GOT3 (cell line): ENCODE measurements at places on chromosomes 12 and 14.

DNA sequence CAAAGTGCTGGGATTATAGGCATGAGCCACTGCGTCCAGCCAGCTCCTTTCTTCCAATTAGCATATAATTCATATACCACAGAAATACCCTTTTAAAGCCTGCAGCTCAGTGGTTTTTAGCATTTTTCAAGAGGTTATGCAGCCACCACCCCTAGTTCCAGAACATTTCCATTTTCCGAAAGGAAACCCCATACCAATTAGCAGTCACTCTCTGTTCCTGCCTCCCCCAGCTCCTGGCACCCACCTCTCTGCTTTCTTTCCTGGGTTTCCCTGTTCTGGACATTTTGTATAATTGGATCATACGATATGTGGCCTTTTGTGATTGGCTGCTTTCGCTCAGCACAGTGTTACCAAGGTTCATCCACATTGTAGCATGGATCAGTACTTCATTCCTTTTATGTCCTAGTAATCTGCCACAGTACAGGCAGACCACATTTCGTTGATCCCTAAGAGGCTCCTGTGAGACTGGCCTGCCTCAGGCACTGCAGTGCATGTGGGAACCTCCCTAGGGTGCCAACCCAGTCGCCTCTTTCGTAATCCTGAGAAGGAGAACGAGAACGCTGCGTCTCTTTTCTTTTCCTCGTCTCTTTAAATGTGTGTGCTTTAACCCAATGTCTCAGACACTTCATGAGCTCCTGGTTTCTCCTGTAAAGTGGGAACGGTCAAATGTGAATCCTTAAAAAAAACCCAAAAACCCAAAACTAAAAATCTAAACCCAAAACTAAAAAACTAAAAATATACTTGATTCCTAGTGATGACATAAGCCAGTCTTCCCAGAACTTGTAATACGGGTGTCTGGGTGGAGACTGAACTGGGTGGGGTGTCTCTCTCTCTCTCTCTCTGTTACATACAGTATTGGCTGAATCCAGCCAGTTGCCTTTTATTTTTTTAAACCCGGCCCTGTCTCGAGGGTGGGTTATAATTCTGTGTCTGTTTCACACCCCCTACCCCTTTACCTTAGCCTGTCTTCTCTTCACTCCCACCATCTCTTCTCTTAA is 14.7 kb downstream of the AACS start:
- DNase-seq, result no peak

DNA sequence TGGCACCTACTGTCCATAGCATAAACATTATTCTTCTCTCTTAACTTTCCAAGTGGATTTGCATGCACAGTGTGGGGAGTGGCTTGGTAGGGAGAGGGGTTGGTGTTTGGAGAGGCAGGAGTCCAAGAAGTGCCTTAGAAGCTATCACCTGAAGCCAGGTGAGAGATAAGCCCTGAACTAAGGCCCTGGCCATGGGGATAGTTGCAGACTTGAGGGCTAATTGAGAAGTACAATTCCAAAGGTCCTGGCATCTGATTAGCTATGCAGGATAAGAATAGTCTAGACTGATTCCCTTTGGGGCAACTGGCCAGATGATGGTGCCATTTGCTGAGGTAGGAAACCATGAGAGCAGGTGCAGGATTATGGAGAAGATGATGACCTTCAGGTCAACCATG is 2.0 kb upstream of the PCK2 start:
- DNase-seq, result no peak

GRCh38 chr12:88870000-88870737 is 289.9 kb upstream of the KITLG start:
- DNase-seq, result no peak

DNA sequence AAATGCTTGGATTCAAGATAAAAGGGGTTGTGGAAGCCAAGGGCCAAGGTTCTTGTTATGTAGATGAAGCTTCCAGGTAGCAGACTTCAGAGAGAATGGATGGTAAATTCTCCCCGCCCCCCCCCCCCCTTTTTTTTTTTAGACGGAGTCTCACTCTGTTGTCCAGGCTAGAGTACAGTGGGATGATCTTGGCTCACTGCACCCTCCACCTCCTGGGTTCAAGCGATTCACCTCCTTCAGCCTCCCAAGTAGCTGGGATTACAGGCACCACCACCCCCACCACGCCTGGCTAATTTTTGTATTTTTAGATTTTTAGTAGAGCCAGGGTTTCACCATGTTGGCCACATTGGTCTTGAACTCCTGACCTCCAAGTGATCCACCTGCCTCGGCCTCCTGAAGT is 4.1 kb downstream of the DGLUCY start:
- no peak for DNase-seq

DNA sequence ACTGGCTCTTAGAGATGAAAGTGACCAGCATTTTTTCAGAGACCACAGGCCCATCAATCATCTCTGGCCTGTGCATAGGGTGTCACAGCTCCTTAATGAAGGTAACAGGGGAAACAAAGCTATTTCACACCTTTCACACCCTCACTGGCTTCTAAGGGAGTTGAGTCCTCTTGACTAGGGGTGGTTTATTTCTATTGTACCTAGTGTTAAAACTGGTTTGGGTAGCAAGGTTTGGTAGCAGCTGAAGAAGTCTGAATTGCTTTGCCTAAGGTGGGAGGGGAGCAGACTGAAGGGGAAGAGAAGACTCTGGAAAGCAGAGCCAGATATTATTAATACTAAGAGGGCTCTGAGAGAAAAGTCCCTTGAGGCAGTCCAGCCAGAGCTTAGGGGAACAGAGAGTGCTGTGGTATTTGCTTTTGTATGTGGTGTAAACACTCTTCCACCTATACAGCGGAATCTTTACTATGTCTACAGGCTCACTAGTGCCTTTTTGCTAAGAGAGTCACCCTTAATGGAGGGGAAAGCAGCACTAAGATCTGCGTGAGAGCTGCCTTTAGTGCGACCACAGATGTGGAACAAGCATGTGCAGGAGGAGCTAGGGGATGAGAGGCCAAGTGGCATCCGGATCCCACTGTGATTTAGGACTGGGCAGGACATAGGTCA is 95.8 kb downstream of the STXBP6 start:
- no peak for DNase-seq

- no peak for DNase-seq
Measured at GRCh38 chr12:69511469-69512267, 41.5 kb downstream of the FRS2 start.

DNA sequence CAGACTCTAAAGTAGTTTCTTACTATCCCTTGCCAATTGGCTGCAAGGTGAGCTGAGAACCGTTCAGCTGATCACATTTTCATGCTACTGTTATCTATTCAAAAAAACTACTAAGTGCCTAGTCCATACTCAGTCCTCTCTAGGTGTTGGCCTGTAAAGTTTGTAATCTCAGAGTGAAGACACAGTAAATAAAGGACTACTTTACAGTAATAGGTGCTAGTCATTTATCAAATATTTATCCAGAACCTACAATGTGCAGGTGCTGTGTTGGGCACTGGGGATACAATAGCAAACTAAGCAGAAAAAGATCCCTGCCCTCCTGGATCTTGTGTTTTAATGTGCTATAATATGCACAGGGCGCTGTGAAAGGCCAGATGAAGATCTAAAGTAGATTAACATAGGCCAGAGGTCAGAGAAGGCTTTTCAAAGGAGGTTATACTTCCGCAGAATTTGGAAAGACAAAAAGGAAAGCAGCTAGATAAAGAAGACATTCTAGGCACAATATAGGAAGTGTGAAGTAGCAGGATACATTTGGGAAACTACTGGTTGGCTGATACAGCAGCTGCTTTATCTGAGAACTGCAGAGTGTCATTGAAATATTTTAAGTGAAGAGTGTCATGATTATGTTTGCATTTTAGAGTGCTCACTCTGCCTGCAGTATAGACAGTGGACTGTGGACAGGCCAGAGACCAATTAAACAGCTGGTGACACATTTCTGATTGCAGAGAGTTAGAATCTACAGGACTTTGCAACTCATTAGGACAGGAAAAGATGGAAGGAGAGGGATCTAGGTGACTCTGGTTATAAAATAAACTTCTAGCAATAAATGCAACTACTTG is 8.0 kb upstream of the ACTR10 start:
- no peak for DNase-seq

DNA sequence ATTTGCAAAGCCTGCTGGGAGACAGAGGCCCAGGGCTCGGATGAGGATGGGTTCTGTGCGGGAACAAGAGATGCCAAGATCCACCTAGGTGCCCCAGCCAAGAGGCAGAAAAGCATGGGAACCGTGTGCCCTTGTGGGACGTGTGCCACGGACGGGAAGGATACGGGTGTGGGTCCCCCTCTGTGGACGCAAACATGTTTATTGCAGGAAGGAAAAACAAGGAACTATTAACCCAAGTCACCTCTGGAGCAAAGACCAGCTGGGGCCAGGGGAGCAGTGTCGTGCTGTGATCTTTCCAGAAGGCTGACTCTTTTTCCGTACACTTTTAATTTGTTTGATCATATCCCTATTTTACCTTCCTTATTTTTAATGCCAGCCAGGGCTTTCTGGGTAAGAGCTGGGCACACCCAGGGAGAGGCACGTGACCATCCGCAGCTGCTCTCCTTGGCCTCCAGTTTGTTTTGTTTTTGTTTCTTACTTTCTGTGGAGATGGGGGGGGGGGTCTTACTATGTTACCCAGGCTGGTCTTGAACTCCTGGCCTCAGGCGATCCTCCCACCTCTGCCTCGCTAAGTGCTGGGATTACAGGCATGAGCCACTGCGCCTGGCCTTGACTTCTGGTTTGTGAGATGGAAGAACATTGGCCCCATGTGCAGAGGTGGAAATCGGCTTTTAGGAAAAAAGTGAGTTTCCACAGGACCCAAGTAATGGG is 20.7 kb downstream of the SCARB1 start:
- DNase-seq, result no peak

DNA sequence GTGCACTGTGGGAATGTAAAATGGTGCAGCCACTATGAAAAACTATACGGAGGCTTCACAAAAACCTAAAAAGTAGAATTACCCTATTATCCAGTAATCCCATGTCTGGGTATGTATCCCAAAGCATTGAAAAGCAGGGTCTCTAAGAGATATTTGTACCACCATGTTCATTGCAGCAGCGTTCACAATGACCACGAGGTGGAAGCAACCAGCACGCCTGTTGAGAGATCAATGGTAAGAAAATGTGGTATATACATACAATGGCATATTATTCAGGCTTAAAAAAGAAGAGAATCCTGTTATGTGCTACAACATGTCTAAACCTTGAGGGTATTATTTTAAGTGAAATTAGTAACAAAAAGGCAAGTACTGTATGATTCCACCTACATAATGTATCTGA is 910 bp upstream of the NOPCHAP1 start:
- no peak for DNase-seq

DNA sequence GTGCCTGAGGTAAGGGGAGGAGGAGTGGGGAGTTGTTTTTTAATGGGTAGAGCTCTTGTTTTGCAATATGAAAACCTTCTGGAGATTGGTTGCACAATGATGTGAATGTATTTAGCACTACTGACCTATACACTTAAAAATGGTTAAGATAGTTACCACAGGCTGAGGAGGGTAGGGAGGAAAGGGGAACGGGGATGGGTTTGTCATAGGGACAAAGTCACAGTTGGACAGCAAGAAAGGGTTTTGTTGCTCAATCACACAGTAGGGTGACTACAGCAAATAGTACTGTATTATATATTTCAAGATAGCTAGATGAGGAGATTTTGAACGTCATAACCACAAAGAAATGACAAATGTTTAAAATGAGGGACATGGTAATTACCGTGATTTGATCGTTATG is 1562.4 kb downstream of the AACS start:
- no peak for DNase-seq

DNA sequence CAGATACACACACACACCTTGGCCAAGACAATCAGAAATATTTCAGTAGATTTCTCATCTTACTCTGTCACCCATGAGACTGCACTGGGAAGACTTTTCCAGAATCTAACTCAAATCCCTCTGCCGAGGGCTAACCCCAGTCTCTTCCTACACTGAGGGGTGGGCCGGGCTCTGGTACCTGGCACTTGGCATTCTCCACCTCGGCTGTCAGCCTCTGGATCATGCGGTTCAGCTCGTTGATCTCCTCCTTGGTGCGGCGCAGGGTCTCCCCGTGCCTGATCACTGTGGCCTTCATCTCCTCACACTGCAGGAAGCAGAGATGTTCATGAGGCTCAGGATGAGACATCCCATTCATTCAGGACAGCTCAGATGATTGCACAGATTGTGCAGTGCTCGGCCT is 4.9 kb downstream of the KRT83 start:
- DNase-seq, result no peak

- no peak for DNase-seq
Measured at GRCh38 chr14:98954349-98955000, 317.5 kb downstream of the BCL11B start.

- no peak for DNase-seq
Measured at GRCh38 chr14:73774241-73774570, 60.0 kb upstream of the PNMA1 start.

DNA sequence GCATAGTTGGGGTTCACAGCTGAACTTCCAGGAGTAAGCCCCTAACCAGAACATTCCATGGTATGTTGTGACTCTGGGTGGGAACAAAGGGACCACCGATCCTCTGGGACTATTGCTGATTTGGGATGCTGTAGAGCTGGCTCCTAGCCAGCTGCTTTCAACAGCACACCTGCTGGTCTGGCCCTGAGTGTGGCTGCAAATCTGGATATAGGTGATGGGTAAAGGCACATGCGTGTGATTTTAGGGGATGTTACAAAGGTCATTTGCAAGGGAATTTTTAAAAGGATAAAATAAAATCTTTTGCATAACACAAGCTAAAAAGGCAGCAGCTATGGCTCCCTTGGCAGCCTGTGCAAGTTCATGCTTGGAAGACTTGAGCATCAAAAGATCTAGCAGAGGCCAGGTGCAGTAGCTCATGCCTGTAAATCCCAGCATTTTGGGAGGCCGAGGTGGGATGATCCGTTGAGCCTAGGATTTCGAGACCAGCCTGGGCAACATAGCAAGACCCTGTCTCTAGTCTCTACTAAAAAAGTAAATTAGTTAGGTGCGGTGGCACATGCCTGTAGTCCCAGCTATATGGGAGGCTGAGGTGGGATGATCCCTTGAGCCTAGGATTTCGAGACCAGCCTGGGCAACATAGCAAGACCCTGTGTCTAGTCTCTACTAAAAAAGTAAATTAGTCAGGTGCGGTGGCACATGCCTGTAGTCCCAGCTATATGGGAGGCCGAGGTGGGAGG is 1.6 kb downstream of the ALDH2 start:
- DNase-seq, result no peak

GRCh38 chr12:108722463-108722862 is 8.9 kb downstream of the CORO1C start:
- no peak for DNase-seq

GRCh38 chr14:71362920-71363584 is 455.8 kb downstream of the PCNX1 start:
- no peak for DNase-seq
